Stimulated activated CD4-positive, alpha-beta T cell treated with anti-CD3 and anti-CD28 coated beads, Interleukin-15, amount 100 ng/mL, for 1 hour (primary cell): ENCODE measurements at places on chromosomes 13 and 19.

- no peak for DNase-seq
These were observed 1911.9 kb upstream of the PCDH20 start for GRCh38 chr13:63327584-63327983.

DNA sequence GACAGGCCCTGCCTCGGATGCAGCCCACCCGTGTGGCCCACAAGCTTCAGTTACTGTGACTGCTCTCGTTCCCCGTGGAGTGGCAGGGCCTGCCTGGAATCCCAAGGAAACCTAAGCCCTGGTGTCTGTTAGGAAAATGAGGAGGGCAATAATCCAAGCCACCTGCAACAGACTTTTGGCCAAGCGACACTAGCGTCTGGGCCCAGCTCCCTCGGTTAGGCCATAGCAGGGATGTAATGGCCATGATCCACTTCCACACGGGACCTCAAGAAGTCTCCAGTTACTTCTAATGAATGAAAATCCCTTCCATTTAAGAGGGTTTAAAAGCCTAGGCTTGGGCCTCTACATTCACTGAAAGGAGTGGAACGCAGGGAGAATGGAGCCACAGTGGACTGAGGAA lies 8.9 kb downstream of the ZC3H4 start:
- no peak for DNase-seq

DNA sequence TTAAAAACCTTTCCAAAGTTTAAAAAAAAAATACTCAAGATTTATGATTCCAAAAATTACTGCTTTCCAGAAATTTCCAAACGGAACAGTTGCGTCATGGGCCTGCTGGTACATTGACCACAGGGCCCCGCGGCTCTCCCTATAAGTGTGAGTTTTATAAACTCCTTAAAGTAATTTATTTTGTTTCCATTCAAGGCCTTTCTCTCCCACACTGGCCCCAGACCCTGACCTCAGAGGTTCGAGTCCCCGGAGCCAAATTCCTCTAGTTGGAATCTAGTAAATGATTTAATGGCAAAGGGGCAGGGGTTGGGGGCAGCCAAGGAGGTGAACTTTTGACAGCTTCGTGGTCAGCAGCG lies 97.5 kb downstream of the INSR start:
- no peak for DNase-seq

DNA sequence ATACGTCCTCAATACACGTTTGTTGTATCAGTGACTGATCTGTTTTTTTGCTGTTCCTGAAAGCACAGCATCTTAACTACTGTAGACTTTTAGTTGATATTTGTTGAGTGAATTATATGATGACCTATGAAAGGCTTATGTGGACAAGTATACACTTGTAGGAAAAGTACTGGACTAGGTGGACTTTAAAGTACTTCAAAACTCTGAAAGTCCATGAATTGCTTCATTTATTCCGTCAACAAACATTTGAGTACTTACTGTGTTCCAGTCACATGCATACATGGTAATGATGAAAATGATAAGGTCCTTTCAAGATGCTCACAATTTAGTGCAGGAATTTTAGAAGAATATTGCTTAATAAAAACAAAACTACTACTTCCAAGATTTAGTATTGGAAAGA lies 3.1 kb downstream of the WDFY2 start:
- no peak for DNase-seq

DNA sequence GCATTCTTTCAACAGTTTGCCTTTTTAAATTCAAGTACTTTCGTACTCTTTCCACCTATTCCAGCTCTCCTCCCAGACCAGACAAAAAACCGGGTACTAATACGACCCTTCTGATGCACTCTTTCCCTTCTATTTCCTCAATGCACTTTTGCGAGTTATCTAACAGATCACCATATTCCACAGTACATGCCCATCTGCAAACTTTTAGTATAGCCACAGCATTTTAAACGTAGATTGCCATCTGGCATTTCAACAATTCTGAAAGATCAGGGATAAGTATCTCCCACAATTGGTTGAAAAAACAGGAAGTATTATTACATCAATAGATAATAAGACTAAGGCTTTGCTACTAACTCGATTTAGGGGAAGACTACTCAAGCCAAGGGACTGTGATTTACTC lies 31.5 kb downstream of the RBM26 start:
- no peak for DNase-seq

DNA sequence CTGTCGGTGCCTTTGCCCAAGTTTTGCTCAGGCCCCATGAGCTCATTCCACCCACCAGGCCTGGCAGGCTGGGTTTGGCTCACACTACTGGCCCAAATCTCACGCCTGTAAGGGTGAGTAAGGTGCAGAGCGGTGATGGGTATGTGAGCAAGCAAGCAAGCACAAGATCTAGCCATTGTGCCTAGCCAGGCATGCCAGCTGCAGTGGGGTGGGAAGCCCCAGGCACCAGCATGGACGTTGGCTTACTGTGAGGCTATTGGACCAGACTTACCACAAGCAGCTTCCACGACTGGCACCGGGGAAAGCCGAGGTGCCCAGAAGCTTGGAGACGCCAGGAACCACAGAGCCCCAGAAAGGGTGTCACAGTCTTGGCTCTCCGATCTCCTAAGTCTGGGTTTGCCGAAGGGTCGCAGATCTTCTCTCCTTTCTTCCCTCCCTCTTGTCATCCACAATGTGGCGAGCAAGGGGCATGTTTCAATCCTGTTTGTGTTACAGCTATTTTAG lies 2659.4 kb upstream of the PCDH20 start:
- no peak for DNase-seq

- DNase-seq = no peak
These were observed 575.8 kb downstream of the DACH1 start for GRCh38 chr13:71290963-71291841.

DNA sequence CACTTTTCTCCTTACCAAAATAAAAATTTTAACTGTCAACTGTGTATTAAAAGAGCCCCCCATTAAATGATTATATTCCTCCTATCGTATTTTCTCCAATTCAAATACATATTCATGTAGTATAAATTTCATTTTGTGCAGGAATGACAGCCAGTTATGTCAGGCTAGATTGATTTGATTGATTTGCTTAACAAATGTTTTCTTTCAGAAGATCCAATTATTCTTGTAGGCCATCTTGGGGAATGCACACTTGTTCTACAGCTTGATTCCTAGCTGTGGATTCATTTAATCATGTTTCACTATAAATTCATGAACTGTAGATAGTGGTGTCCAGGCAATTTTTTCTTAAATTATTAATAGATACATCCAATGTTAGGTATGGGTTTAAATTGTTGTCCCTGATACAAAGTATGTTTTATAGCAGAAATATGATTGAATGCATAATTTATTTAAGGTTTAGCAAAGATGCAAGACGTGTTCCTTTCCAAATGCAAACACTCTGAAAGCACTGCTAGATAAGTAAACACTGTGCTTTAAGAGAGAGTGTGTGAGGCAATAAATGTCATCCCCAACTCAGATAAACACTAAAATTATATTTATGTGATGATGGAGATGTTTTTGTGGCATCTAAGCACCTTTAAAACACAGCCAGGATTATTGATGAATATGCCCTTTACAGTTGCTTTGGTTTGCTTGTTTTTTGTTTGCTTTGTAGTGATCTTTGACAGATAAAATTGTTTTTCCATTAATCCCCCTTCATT lies 531.1 kb downstream of the DCT start:
- DNase-seq = no peak

GRCh38 chr13:98004107-98004506 lies 50.6 kb downstream of the IPO5 start:
- DNase-seq = no peak

DNA sequence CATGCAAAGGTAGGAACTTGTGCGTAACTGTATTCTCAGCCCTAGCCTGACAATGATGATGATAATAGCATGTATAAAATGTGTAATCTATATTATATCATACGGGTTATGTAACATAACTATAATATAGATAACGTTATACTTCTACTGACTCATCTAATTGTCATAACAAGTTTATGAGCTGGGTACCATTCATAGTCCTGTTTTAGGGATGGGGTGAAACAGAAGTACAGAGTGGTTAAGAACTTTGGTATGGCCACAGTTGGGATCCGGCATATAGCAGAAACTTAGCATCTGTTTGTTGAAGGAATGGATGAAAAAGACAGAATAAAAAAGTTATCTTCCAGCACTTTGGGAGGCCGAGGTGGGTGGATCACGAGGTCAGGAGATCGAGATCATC lies 5.2 kb downstream of the CTU1 start:
- no peak for DNase-seq

DNA sequence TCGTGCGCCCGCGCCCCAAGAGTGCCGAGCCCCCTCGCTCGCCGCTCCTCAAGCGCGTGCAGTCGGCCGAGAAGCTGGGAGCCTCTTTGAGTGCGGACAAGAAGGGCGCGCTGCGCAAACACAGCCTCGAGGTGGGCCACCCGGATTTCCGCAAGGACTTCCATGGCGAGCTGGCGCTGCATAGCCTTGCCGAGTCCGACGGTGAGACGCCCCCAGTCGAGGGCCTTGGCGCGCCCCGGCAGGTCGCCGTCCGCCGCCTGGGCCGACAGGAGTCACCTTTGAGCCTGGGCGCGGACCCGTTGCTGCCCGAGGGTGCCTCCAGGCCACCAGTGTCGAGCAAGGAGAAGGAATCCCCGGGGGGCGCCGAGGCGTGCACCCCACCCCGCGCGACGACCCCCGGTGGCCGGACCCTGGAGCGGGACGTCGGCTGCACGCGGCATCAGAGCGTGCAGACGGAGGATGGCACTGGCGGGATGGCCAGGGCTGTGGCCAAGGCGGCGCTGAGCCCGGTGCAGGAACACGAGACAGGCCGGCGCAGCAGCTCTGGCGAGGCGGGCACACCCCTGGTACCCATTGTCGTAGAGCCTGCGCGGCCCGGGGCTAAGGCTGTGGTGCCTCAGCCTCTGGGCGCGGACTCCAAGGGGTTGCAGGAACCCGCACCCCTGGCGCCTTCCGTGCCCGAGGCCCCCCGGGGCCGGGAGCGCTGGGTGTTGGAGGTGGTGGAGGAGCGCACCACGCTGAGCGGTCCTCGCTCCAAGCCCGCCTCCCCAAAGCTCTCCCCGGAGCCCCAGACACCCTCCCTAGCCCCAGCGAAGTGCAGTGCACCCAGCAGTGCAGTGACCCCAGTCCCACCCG lies 7.1 kb downstream of the DNASE2 start:
- no peak for DNase-seq

DNA sequence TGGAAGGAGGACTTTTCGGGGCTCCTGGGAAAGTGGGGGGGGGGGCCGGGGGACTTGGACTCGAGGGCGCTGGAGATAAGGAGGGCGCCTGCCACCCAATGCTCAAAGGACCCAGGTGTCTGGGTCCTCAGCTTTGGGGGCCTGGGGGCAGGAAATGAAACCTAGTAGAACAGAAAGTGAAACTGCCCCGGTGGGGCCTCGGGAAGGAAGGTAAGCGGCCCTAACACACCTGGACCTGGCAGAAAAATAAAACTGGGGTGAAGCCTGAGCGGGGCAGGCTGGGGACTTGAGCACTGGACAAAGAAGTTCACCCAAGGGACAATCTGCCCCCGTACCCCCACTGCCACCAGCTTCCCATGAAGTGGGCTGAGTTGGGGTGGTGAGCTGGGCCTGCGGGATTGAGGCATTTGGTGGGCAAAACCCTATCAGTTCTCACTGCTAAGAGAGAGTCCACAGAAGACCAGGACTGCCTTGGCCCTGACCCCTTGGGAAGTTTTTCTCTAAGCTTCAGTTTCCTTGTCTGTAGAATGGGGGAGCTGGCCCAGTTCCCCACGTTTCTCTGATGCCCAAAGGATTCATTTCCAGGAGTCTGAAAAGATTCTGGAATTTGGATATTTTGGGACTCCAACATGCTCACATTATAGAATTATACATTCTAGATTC lies 2.3 kb downstream of the PRKD2 start:
- peak; percentile 30 for DNase-seq

GRCh38 chr19:45902651-45903625 lies 525 bp upstream of the MYPOP start:
- DNase-seq = peak; percentile 100

GRCh38 chr13:76965759-76966421 lies 17.6 kb downstream of the ACOD1 start:
- DNase-seq = no peak

DNA sequence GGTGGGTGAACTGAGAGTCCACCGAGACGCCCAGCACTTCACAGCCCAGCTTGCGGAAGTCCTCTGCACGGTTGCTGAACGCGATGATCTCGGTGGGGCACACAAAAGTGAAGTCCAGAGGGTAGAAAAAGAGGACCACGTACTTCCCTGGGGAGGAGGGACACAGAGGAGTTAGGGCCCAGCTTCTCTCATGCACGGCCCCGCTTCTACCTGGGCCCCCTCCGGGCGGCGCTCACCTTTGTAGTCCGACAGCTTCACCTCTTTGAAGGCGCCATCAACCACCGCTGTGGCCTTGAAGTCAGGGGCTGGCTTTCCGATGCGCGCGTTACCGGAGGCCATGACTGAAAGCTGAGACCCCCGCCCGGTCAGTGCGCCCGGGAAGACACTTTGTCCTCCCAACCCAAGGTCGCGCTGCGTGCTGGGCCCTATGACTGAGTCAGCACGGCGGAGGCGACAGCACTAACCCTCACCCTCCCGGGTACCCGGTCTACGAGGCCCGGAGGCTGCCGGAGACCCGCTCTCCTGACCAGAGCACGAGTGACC lies 606 bp downstream of the PRDX2 start:
- DNase-seq = no peak

- DNase-seq = no peak
These were observed 715.7 kb downstream of the DIAPH3 start for GRCh38 chr13:59447846-59448620.

DNA sequence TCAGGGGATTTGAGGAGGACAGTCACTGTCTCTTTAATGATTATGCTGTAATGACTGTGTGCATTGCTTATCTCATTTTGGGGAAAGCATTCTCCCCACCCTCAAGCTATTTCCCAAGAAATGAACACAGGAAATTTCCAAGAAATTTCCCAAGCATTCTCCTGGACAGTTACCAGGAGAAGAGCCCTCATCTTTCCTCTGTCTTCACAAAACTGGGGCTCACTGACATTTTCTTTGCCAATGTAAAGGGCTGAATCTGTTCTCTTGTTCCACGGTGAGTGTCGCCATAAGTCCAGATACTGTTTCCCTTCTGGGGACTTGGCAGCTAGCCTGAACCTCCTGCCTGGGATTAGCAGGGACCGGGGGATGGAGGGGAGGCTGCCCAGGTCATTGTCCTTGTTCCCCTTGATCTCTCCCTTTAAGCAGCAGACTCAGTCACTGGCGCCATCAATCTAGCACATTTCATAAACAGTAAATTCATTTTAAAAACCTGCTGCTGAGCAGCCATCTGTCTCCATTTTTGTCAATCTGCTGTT lies 172.8 kb downstream of the DNAJC15 start:
- DNase-seq = no peak

DNA sequence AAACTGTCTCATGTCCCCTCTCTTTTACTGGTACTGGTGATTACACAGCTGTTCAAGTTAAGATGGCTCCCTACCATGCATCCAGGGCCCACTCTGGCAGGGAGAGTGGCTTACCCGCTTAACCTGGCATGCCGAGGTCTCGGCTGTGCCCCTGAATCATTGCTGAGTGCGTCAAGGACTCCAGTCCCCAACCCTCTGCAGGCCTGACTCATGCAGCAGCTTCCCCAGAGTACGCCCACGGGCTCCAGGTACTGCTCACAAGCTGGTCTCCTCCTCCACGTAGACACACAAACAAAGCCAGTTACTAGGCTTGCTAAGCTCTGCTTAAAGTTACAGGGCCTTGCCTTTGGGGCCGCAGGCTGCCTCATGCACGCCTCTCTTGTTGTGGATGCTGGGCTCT lies 447.4 kb downstream of the COG6 start:
- DNase-seq = peak; percentile 74

- DNase-seq = no peak
These were observed 249.6 kb downstream of the GPC6 start for GRCh38 chr13:93476175-93476574.

- DNase-seq = no peak
These were observed 9.7 kb upstream of the GIPC1 start for GRCh38 chr19:14505488-14506239.
